Stimulated activated CD4-positive, alpha-beta T cell treated with anti-CD3 and anti-CD28 coated beads, Interleukin-1b, Interleukin-23, amount 100 ng/mL, for 4 hours (primary cell): ENCODE measurements at places on chromosomes 3 and 15.

DNA sequence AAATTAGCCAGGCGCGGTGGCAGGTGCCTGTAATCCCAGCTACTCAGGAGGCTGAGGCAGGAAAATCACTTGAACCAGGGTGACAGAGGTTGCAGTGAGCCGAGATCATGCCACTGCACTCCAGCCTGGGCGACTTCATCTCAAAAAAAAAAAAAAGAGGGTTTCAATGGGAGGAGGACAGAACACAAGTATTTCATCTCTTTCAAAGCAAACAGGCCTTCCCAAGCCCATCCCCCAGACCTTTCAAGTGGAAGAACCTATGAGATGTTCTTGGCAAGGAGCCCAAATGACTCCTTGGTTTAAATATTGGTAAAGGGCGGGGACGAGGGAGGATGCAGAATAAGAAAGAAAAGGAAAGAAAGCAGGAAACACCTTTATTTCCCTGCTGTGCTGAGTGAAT is 62.2 kb upstream of the MCF2L2 start:
- DNase-seq = no peak

- DNase-seq = no peak
These were observed 31.5 kb upstream of the MECOM start for GRCh38 chr3:169695031-169695430.

- no peak for DNase-seq
These were observed 84.1 kb downstream of the P3H2 start for GRCh38 chr3:190036631-190037030.

DNA sequence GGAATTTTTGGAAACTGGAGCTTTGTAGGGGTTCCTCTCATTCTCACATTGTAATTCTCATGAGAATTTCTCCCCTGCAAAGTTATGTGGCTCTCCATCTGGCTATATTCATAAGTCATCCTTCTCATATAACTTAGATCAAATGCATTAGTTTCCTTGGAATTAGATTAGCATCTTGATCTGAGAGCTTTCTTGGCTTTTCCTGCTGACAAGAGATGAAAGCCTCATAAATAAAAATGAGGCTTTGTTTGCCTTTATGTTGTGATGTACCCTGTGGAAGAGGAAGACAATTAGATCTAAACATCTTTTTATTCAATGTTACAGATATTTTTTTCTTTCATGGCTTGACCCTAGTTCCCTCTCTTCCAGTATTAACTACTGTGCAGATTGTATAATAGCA is 165.4 kb upstream of the ZPLD1 start:
- DNase-seq = no peak

- peak; percentile 43 for DNase-seq
These were observed 216.4 kb downstream of the MEIS2 start for GRCh38 chr15:36883713-36884517.

- DNase-seq = no peak
These were observed 29.8 kb upstream of the SLC25A36 start for GRCh38 chr3:140911822-140912221.

- DNase-seq = no peak
These were observed 92.4 kb downstream of the CSNK1G1 start for GRCh38 chr15:64263567-64263966.

GRCh38 chr3:112496366-112497067 is 2.8 kb downstream of the BTLA start:
- DNase-seq = no peak

DNA sequence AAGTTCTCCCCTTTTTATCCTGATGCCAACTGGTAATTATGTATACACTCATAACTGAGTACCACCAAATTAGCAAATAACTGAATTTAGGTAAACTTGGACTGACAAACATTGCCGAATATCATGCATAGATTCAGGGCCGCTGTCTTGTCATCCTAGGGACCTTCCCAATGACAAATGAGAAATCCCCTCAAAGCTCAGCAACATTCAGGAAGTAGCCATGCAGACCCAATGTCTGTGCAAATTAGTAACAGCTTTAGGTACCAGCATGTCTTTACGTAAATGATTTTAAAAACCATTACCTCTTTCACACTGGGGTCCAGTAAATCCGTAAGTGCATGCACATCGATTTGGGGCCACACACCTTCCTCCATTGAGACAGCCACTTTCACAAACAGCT is 49.5 kb downstream of the FBN1 start:
- no peak for DNase-seq

GRCh38 chr3:54845551-54845950 is 82.3 kb downstream of the LRTM1 start:
- DNase-seq = no peak

DNA sequence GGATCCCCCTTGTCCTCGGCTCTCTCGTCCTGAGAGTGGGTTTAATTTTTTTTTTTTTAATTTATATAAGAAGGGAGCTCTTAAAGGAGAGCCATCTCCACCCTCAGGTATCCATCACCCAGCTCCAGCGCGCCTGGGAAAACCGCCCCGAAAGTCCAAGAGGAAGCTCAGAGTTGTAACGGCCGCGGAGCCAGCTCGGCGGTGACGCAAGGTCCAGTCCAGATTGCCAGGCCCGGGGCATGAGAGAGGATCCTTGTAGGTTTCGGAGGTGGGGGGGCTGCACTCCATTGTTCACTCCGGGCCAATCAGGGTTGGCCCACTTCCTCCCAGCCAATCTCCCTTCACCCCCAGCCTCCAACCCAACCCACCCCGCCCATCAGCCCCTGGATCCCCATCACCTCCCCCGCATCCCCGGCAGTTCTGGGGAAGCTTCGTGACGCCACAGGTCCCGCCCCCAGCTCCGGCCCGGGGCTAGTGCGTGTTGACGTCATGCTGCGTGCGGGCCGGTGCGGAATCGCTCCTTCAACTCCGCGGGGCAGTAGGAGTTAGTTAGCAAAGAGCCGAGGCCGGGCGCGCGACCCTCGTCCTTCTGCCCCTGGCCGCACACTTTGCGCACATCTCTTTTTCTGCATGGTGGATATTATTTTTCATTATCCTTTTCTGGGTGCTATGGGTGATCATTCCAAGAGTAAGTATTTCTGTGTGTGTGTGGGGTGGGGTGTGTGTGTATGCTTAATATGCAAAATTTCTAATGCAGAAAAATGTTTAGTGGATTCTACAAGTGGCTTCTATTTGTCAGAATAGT is at the start of gene ISL2:
ISL2 (plus strand) TSS at position 520 of the 805 bp plus-strand sequence; CDS start at position 631, 111 bp downstream.
- peak; percentile 49 for DNase-seq

GRCh38 chr3:13047296-13048165 is 25.7 kb downstream of the IQSEC1 start:
- no peak for DNase-seq

GRCh38 chr3:113963879-113964278 is 16.1 kb downstream of the ZDHHC23 start:
- DNase-seq = no peak

DNA sequence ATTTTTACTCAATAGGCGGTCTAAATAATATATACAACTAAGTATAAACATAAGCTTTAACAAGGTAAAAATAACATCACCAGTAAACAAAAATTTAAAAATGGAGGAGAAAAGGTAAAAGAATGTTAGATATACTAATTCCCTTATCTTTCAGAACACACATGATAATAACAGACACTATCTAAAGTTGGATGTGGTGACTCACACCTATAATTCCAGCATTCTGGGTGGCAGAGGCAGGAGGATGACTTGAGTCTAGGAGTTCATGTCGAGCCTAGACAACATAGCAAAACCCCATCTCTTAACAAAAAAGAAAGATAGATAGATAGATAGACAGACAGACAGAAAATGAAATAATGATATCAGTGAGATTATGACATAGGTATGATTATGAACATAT is 85.1 kb downstream of the STAG1 start:
- no peak for DNase-seq

- DNase-seq = peak; percentile 65
These were observed at the start of gene MRPS22 for GRCh38 chr3:139343895-139344856. MRPS22 (plus strand) TSS chr3:139344020; CDS start chr3:139344027, 7 bp downstream.

DNA sequence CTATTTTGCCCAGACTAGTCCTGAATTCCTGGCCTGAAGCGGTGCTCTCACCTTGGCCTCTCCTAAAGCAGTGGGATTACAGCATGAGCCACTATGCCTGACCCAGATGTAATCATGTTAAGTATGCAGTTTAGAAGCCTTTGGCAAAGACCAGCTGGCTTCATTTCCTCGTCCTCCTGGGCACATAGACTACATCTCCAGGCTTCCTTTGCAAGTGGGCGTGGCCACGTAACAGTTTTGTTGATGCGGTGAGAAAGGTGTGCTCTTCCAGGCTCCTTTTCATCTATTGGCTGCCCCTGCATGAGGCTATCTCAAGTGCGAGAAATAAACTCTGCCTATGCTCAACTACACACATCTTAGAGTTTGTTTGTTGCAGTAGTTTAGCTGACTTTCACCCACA is 13.0 kb downstream of the SV2B start:
- DNase-seq = no peak

DNA sequence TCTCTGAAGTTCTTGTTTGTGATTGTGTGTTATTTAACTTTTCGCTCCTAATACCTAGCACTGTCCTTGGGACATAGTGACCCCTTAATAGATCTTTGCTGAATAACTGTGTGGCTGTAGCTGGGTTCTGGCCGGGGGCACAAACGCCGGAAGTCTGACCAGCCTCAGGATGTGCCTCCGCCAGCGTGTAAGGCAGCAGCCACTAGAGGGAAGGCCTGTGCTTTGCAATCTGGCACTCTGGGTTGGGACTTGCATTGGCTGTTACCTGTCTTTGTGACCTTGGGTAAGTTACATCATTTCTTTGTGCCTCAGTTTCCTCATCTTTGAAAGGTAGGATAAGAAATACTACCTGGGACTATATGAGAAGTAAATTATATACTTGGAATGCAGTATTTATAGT is 158.7 kb downstream of the GHSR start:
- DNase-seq = no peak

- no peak for DNase-seq
These were observed 24.1 kb downstream of the DUT start for GRCh38 chr15:48355377-48355776.

DNA sequence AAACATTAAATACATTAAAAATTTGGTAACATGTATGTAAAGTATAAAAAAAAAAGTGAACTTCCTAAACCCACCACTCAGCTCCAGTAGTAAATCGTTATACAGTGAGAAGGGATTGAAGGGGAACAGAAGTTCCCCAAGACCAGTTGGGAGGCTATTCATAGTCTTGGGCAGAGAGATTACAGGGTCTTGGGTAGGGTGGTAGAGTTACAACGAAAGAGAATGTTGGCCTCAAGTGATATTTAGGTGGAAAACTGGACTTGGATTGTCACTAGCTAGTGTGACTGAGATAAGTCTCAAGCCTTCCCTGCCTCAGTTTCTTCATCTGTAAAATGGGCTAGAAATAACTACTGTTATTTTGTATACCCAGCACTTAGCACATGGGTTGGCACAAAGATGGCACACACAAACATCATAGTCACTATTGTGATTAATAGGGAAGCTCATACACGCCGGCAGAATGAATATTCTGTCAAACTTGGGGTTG is 431 bp upstream of the YEATS2 start:
- DNase-seq = no peak

DNA sequence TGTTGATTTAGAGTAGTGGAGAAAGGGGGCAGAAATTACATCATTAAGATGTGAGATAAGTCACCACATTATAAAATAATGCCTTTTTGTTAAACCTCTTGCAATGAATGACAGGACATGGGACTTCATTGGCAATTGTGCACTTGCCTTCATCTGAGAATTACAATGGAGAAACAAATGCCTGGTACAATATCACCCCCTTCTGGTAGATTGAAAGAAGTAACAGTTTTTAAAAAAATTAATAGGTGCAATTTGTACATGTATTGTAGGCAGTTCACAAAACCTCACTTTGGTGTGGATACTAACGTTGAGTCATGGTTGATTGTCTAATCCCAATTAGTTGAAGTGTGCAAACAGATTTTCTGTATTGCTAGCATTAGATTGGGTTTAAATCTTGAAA is 4.6 kb upstream of the P2RY14 start:
- no peak for DNase-seq

GRCh38 chr3:33975463-33975862 is 177.0 kb downstream of the PDCD6IP start:
- no peak for DNase-seq

- DNase-seq = no peak
These were observed 201.1 kb upstream of the LRRFIP2 start for GRCh38 chr3:37375184-37376127.

- no peak for DNase-seq
These were observed 389.1 kb upstream of the PROK2 start for GRCh38 chr3:72174040-72174439.

GRCh38 chr15:59746777-59747176 is 57.7 kb upstream of the BNIP2 start:
- DNase-seq = no peak

DNA sequence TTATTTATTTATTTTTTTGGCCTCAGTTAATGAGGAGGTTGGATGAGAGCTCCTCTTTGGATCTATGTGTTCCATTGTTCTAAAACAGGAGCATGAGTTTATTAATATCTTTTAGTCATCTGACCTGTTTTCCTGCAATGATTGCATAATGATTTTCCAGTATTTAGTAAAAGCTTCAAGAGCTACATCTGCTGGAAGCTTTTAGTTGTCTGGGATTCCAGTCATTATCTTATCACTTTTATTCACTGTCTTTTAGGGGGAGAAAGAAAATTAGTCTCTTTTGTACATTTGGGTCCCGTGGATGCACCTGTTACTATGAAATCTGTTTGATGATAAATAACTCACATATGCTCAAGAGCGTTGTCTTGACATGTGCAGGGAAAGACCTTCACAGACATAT is 1270.0 kb downstream of the ROBO1 start:
- DNase-seq = no peak

DNA sequence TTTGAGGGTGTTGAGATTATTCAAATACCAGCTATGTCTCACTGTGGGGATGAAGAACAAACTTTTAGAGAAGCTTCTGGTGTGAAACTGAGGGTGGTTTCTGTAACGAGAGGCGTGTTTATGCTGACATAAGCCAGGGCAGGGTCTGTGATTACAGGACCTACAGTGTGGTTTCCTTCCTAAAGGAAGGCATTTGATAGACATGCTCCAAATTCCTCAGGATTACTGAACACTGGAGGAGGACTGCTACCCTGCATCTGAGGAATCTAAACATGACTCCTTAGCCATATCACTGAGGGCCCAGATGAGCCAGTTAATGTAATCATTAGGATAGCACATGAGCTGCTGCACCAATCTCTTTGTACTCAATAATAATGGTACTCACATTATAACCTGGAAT is 328.4 kb upstream of the UMPS start:
- no peak for DNase-seq

DNA sequence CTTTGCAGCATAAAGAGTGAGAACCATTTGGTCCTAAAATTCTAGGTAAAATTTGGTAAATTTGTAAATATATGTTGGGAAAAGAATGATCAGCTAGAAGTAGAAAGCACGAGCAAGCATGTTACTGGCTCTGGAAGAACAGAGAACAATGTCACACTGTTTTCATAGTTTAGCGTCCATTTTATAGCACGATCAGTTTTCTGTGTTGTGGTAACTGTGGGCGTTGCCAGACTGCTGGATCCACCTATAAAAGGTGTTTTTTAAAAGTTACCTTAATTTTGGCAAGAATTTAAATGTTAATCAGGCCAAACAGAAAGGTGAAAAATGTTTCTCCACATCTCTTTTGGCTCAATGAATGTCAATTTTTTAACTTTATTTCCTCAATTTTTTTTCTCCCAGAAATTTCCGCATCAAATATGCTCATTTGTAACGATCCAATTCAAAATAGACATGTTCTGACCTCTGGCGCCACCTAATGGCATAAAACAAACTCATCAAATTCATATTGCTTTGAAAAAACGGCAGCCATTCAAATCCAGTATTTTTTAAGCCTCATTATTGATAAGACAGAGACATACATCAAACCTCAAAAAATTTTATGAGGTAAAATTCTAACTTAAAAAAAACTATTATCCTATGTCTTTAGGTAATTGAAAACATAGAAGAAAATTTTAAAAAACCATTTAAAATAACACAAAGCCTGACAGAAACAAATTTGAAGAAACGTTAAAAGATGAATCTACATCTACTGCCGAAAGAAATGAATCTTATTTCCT is 5.5 kb upstream of the GP5 start:
- DNase-seq = no peak

GRCh38 chr15:25738171-25738965 is 124.8 kb downstream of the ATP10A start:
- DNase-seq = no peak
